Stimulated activated CD4-positive, alpha-beta T cell treated with anti-CD3 and anti-CD28 coated beads, Interleukin-4, amount 100 ng/mL, for 1 hour (primary cell): ENCODE measurements at places on chromosomes 7 and 10.

DNA sequence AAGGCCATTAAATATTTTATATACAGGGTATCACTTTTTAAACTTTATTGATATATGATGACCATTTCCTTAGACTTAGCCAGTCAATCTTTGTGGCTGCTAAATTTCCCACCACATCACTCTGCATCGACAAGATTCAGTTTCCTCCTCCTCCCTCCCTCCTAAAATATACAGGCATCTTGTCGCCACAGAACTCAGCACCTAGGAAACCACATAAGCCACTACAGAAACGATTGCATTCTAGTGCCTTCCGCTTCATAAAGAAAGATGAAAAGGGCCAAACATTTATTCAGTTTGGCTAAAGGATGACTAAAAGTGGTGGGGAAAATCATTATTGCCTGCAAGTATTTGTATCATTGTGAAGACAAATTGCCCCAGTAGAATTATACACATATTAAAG is 30.7 kb downstream of the ERCC6 start:
- DNase-seq, result no peak

DNA sequence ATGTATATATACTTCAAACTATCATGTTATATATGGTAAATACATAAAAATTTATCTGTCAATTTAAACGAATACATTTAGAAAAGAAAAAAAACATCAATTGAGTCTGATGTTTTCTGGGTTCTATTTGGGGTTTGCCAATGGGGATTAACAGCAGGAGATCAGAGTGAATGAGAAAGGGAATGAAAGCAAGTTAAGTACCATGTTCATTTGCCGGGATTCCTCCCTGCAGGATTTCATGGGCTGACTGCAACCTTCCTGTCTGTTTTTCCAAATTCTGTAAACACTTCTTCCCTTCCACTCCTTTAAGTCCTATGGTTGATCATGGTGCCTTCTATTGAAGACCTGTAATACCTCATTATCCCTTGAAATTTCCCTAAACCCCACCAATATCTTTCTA is 33.9 kb upstream of the SEMA3A start:
- no peak for DNase-seq

GRCh38 chr10:101261702-101262101 is 32.4 kb upstream of the LBX1 start:
- no peak for DNase-seq

GRCh38 chr7:23184709-23185359 is 3.0 kb downstream of the NUP42 start:
- DNase-seq, result no peak

GRCh38 chr7:98840722-98841121 is 29.1 kb downstream of the TMEM130 start:
- no peak for DNase-seq

GRCh38 chr10:75358132-75358531 is 43.4 kb downstream of the ZNF503 start:
- no peak for DNase-seq

DNA sequence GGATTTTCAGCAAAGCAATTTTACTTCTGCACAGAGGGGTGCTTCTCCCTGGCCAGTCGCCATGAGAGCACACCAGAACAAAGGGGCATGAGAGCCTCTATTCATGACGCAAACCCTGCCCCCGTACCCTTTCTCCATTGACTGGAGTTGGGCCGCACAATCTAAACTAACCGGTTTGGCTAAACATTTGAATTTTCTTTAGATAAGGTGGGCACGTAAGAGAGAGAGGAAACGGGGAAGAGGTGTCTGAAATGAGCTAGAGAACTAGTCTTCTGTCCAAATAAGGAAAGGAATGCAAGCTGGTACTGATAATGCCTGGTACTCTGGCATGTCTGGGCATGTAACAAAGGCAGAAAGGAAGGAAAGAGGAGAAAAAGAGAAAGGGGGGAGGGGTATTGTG is 13.2 kb upstream of the SCIN start:
- DNase-seq, result no peak

DNA sequence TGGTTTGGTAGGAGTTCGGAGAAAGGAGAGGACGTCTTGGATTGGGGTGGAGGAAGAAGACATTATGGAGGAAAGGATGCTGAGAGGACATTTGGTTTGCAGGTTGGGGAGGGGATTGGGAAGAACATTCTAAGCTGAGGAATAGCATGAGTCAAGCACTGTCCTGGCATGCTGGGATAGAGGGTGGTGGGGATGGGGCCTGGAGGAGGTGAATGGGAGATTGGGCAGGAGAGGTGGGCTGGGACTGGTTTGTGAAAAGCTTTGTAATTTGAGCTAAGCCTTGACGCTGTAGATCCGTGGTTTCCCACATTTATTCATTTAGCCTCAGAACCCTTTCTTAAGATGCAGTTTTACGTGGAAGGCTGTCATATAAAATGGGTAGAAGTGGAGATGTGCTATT is 52.2 kb downstream of the TMEM178B start:
- DNase-seq, result no peak

DNA sequence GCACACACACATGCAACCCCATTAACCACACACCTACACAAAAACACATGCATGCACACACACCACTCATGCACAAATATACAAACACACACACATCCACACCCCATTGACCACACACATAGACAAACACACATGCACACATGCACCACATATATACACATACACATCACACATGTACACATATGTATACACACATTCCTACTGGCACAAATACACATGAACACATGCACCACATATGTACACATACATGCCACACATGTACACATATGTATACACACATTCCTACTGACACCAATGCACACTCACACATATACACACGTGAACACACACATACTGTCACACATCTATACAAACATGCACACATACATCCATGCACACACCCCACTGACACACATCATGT is 212.5 kb upstream of the PPP2R2D start:
- DNase-seq, result no peak

GRCh38 chr7:475951-476441 is 43.6 kb downstream of the PDGFA start:
- DNase-seq, result no peak

GRCh38 chr7:50264908-50265307 is 39.6 kb upstream of the IKZF1 start:
- DNase-seq, result no peak

DNA sequence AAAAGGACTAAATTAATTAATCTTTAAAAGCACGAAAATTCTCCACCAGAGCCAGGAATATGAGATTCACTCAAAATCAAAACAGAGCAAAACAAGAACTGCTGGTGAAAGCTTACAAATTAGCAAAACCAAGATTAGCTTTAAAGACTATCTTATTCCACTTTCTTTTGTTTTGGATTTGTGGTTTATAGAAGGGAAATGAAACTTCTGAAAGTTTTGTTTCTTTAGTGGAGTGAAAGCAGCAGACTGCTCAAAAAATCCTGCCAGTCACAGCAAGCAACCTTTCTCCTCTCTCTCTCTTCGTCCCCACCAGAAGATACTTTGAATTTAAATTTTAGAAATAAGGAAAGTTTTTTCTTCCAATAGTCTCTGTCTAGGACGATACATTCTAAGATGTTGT is 7.8 kb downstream of the ACTA2 start:
- DNase-seq, result no peak

DNA sequence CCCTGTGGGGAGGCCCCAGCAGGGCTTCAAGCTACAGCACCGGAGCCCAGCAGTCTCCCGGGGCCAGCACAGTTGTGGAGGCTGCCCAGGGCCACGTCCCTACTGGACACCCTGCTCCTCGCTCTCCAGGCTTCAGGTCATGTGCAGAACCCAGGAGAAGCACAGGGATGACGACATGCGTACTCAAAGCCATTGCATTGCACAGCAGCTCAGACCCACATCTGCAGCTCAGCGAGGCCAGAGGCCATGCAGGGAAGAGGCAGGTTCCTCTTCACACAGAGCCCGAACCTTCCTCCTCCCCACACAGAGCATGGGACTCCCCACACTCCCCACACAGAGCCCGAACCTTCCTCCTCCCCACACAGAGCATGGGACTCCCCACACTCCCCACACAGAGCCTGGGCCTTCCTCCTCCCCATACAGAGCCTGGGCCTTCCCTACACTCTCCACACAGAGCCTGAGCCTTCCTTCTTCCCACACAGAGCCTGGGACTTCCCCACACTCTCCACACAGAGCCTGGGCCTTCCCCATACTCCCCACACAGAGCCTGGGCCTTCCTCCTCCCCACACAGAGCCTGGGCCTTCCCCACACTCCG is 12.3 kb downstream of the CFAP46 start:
- peak; percentile 23 for DNase-seq

GRCh38 chr7:66732439-66732838 is 8.1 kb upstream of the RABGEF1 start:
- no peak for DNase-seq

DNA sequence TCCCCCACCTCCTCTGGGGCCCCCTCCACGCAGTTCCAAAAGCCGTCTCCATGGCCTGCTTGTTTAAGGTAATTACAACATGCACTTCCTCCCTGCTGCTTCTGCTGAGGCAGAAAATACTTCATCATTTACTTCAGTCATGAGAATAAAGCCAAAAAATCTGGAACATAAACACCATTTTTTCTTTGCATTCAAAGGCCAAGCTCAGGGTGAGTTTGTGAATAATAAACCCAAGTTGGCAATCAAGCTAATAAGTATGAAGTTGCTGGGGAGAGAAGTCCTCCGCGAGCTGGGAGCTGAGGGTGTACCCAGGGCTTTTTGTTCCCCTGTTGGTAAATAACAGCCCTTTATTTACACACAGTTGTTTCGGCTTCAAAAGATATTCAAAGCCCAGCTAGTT is 70.5 kb downstream of the FAM204A start:
- DNase-seq, result no peak

GRCh38 chr7:108719631-108720030 is 150.0 kb downstream of the DNAJB9 start:
- no peak for DNase-seq
